ENCODE measurements at places on chromosomes 16 and 17. TPM values are rescaled to one million over a fixed set of nuclear protein-coding genes. Genes with fewer than 3 reads are reported as not detected.

Gene DNAH2
- not detected for total RNA-seq

Gene TEX19
- total RNA-seq = 0.06 TPM

Gene KRT31
- total RNA-seq = not detected

Gene GLOD4
- 104 TPM for total RNA-seq

Gene MYL4
- 0.69 TPM for total RNA-seq

Gene SCNN1B
- total RNA-seq = not detected

Gene ITGB4
- 5.5 TPM for total RNA-seq

Gene EPX
- not detected for total RNA-seq

Gene KRT15
- total RNA-seq = 0.19 TPM

Gene SLC13A2
- total RNA-seq = not detected

GRCh38 chr17:13544292-13544691, 57.4 kb downstream of the HS3ST3A1 start:
- DNase-seq = peak; percentile 95

GRCh38 chr17:27333410-27333980, 39.6 kb downstream of the WSB1 start:
- no peak for DNase-seq

DNA sequence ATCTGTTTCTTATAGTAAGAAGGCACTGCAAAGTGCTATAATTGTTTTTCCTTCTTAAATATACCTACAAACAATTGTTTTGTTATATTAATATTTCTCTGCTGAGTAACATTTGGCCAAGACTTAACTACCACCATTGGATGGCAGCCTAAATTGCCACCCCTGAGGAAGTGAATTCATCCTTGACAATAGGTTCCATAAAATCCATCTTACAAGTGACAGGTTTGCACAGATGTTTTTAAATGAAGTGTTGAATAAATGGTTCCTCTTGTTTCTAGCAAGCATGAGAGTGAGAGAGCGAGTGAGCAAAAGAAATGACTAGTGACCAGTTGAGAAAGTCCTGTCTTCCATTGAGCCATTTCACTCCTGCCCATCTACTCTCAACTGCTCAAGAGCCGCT, 8.3 kb upstream of the MPHOSPH6 start:
- DNase-seq = peak; percentile 36

- DNase-seq = peak; percentile 12
These were observed 825 bp downstream of the METTL9 start for GRCh38 chr16:21600031-21600773.

GRCh38 chr17:77735566-77736198, 222.8 kb upstream of the TNRC6C start:
- DNase-seq = no peak

DNA sequence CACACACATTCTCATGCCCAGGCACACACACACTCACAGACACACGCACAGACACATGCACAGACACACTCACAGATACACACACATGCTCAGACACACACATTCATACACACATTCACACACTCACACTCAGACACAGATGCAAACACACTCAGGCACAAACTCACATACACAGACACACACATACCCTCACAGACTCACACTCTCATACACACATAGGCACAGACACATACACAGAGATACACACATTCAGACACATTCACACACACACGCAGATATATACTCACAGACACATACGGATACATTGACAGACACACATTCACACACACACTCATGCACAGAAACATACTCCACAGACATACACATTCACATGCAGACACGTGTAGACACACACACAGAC, 89.6 kb downstream of the RBFOX3 start:
- DNase-seq = no peak

GRCh38 chr17:66169839-66170238, 22.1 kb downstream of the CEP112 start:
- DNase-seq = peak; percentile 58

DNA sequence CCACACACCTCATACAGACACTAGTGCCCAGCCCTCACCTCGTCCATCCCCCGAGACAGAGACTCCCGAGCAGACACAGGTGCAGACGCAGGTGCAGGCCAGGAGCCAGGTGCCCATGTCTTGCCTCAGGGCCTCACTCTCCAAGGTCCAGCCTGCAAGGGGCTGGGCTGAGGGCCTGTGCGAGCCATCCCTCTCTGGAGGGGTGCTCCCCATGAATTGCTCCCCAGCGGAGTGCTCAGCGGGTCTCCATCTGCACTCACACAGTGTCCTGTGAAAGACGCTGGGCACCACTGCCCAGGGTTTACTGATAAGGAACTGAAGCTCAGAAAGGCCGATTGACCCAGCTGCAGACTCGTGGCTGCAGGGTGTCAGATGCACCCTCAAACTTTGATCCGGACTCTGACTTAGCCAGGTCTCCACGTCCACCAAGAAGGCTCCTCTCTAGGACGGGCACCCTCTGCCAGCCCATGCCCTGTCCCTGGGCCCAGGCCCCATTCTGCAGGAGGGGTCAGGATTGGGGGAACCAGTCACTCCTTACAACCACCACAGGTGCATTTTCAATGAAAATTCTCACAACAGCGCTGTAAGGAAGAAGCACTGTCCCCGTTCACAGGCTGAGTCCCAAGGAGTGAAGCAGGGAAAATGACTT, 16.9 kb downstream of the POLR3K start:
- DNase-seq = no peak

DNA sequence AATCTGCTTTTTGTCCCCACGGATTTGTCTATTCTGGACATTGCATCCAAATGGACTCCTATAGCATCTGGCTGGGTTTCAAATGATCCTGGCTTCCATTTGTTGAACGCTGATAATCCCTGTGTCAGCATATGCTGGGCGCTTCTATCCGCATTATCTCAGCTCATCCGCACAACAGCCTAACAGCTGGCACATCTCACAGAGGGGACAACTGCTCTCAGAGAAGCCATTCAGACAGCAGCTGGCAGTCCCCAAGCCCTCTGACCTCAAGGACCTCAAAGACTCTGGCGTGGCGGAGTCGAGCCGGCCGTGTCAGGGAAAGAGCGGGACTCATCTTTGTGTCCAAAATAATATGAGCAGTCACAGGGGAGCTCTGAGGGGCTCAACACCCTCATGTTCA, 82.3 kb downstream of the NT5M start:
- no peak for DNase-seq

GRCh38 chr17:12398441-12399051, 267.1 kb upstream of the MYOCD start:
- DNase-seq = no peak

GRCh38 chr17:54867634-54868033, 33.0 kb upstream of the TOM1L1 start:
- no peak for DNase-seq

- DNase-seq = no peak
These were observed 148.1 kb upstream of the CCL2 start for GRCh38 chr17:34107019-34107418.

DNA sequence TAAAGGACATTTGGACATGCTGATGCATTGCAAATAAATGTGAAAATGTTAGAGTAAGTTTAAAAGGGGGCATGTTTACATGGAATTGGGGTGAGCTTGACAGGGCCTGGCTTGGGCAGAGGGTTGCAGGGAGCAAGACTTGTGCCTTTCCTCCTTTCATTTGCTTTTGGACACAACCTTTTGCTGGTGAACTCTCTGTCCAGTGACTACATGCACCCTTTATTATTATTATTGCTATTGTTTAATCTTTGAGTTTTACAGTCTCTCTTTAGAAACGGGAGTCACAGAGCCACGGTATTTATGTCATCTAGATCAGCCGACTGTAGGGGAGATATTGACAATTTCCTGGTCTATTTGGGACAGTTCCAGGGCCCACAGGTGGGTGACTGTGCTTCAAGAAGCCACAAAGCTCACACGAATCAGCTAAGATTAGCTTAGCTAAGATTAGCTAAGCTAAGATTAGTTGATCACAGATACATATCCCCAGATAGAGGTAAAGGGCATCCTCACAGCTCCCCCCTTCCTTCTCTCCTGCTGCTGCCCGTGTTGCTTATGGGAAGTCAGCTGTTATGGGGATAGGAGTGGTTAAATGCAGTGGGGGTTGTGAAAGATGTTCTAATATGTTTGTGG, 28.9 kb upstream of the ETV4 start:
- DNase-seq = no peak

DNA sequence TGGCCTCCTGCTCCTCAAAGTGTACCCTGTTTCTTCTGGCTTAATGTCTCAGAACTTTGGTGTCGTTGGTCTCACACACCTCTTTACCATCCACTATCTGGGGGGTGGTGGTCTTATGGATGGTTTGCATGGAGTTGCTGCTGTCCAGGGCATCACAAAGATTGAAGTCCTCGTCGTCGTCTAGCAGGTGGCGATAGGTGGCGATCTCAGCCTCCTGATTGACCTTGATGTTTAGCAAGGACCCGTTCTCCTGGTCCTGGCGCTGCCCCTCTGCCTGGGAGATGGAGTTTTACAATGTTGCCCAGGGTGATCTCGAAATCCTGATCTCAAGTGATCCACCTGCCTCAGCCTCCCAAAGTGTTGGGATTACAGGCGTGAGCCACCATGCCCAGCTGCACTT, 31.1 kb upstream of the HELZ start:
- no peak for DNase-seq

GRCh38 chr16:47734987-47735594, 274.0 kb downstream of the PHKB start:
- DNase-seq = no peak

Measured in LHCN-M2 (cell line).